Naive thymus-derived CD4-positive, alpha-beta T cell (primary cell): ENCODE measurements at places on chromosomes 7 and 10. TPM values are rescaled to one million over a fixed set of nuclear protein-coding genes. Genes with fewer than 3 reads are reported as not detected.

Gene GJC3
- total RNA-seq, result not detected

Gene ITPRID1
- not detected for total RNA-seq

DNA sequence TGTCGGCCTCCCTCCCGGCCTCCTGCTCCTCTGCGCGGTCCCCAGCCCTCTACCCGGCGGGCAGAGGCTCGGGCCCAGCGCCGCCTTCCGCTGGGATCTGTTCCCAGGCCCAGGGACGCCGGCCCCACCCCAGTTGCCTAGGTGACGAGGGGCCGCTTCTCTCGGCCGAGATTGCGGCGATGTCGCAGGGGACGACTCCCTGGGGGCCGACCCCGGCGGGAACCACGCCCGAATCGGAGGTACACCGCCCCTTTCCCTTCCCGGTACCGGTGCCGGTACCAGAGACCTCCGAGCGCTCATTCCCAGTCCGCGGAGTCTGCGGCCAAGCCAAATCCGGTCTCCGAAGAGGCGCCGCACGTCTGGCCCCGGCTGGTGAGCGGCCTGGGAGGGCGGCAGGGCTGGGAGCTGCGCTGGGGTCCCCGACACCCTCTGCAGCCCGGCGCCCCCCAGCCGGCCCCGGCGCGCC is at the start of gene CABCOCO1:
CABCOCO1 (plus strand) TSS at position 136 of the 466 bp plus-strand sequence; CDS start at position 180, 44 bp downstream.
- no peaks in the 10 kb centered on the region for H3K4me1 ChIP-seq
- H3K27me3 ChIP-seq, result no peaks in the 10 kb centered on the region
- no peaks in the 10 kb centered on the region for H3K36me3 ChIP-seq
- H3K4me3 ChIP-seq, result no peak within 1 kb of the TSS
- H3K27ac ChIP-seq, result no peak within 1 kb of the TSS

DNA sequence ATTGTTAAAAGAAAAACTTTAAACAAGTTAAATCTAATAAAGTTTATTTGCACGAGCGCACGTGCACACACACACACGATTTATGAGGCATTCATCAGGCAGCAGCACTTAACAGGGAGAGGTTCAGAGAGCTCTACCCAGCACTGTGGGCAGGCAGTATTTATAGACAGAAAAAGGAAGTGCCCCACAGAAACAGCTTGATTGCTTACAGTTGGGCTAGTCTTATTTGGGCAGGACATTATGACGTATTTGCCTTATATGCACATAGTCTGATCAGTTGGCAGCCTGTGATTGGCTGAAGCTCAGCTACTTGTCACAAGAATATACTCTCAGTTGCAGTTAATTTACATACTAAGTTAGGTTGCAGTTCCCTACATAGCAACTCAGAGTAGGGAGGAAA is 1.2 kb upstream of the SDHAF3 start:
- DNase-seq, result no peak
- no peaks in the 10 kb centered on the region for H3K27me3 ChIP-seq
- no peaks in the 10 kb centered on the region for H3K36me3 ChIP-seq

GRCh38 chr7:117686311-117686935 is 186.8 kb downstream of the CTTNBP2 start:
- no peak overlapping the region for H3K27ac ChIP-seq
- no peaks in the 10 kb centered on the region for H3K27me3 ChIP-seq

- H3K27ac ChIP-seq, result no peak overlapping the region
- no peak for DNase-seq
- H3K4me1 ChIP-seq, result no peaks in the 10 kb centered on the region
- no peaks in the 10 kb centered on the region for H3K27me3 ChIP-seq
These were observed 473.5 kb downstream of the AUTS2 start for GRCh38 chr7:70071766-70072165.

DNA sequence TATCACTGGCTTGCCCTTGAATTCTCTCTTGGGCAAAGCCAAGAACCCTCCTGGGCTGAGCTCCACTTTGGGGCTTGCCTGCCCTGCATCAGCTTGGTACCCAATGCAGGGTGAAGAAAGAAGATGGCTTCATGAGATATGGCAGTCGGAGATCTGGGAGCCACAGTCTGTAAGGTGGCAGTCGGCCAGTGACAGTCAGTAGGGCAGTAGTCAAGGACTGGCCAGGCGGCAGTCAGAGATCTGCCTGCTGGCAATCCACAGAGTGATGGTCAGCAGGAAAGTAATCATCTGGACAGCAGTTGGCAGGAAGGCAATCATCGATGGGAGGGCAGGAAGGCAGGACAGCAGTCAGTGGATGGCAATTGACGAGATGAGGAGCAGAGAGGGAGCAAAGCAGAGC is 32.6 kb upstream of the CNNM1 start:
- no peak overlapping the region for H3K27ac ChIP-seq
- H3K27me3 ChIP-seq, result no peaks in the 10 kb centered on the region
